Activated CD4-positive, alpha-beta T cell treated with anti-CD3 and anti-CD28 coated beads, Interleukin-2, amount 50 U/mL, for 4 hours (primary cell): ENCODE measurements at places on chromosomes 3 and 15.

DNA sequence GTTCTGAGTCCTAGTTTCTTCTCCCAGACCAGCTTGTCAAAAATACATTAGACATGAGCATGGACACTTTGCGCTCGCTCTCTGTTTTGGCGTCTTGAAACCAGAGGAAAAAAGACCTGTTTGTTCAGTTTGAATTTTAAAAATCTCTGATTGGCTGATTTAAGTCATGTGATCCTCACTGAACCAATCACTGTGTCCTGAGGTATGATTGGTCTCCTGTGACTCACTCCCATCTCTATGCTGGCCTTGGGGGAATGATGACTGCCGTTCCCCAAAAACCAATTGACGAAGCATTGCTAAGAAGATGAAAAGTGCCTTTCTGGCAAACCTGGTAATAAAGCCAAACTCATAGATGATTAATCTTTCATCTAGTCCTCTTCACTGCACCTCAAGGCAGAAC, 256.5 kb downstream of the IL5RA start:
- DNase-seq: no peak

DNA sequence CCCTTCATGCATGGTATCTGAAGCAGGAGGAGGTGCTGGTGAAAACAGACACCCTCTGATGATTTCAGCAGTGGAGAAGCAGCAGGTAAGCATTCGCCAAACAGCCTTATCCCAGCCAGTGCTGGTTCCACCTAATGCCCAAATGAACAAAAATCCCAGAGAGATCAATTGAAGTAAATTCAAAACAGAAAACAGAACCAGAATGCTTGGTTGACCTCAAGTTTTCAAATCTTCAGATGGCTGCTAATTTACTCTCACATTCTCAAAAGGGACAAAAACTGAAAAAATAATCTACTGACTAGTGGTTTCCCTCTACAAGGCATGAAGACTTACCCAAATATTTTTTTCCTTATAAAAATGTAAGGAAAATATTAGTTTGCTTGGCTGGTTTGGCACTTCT, 87.0 kb upstream of the MYO5C start:
- no peak for DNase-seq

- DNase-seq: no peak
Measured at GRCh38 chr15:31338318-31338878, 11.8 kb downstream of the KLF13 start.

- no peak for DNase-seq
Measured at GRCh38 chr3:101388706-101389105, 68.3 kb upstream of the IMPG2 start.

- DNase-seq: no peak
Measured at GRCh38 chr15:22952796-22953579, 27.2 kb downstream of the CYFIP1 start.

DNA sequence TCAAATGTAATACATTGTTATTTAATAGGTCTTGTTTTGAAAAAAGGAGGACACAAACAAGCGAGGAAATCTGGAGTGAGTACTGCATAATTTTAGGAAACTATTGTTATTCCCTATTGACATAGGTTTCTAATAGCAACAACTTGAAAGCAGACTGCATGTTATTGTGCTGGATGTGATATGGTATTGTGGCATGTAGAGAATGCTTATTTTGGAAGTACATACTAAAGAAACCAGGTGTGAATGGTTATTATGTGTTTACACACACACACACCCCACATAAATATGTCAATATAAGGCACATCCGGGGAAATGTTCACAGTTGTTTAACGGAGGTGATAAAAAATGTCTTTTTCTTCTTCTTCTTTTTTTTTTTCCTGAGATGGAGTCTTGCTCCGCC, 5.9 kb upstream of the MORF4L1 start:
- no peak for DNase-seq

DNA sequence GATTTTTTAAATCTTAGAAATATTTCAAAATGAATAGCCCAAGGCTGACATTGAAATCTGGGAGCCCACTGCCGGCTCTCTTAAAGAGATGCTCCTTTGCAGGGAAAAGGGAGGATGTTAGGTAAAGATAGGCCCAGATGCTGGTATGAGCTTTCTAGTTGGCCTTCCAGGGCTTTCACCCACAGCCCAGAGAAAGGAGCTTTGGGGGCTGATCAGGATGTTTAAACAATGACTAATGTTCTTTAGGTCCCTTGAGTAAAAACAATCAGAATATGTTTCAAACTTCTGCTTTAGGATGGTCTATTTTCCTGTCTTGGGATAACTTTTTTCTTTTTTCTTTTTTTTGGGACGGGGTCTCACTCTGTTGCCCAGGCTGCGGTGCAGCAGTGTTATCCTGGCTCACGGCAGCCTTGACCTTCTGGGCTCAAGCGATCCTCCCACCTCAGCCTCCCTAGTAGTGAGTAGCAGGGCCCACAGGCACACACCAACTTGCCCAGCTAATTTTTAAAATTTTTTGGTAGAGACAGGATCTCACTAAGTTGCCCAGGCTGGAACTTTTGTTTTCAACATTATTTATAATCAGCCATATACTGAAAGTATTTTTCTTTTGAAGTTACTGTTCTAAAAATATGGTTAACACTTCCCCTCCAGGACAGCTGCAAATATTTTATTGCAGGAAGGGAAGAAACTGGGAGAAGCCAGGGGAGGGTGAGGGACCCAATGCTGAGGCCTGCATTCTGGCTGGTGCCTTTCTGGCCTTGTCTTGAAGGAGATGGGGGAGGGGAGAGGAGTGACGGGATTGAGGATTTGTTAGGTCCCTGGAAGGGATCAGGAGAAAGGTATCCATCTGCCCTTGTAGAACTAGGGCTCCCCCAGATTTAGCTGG, 70.1 kb downstream of the TRAK1 start:
- no peak for DNase-seq

DNA sequence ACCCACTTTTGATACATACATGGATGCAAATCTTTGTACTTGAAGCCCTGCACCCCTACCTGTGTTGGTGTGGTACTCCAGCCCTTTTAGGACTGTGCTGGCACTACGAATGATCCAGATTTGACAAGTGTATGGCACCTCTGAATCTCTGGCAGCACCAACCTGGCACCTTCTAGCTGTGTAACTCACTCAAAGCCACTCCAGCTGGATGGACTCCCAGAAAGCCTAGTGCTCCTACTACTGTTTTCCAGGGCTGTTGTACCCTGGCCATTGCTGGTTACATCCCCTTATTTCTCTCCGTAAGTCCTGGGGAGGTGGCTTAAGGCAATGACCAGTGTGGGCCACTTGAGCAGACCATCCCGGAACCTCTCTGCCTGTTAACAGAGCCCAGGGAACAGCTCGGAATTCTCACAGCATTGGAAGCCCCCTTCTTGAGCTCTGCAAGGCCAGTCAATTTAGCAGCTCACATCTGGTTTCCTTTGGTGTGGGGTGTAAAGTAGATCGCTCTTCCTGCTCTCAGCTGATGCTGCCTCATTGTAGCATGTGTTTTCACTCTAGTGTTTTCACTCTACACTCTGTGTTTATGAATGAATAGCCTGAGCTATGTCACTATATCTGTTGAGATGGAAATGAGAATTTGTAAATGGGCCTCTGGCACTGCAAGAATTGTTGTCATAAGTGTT, 12.2 kb downstream of the CALML4 start:
- no peak for DNase-seq

DNA sequence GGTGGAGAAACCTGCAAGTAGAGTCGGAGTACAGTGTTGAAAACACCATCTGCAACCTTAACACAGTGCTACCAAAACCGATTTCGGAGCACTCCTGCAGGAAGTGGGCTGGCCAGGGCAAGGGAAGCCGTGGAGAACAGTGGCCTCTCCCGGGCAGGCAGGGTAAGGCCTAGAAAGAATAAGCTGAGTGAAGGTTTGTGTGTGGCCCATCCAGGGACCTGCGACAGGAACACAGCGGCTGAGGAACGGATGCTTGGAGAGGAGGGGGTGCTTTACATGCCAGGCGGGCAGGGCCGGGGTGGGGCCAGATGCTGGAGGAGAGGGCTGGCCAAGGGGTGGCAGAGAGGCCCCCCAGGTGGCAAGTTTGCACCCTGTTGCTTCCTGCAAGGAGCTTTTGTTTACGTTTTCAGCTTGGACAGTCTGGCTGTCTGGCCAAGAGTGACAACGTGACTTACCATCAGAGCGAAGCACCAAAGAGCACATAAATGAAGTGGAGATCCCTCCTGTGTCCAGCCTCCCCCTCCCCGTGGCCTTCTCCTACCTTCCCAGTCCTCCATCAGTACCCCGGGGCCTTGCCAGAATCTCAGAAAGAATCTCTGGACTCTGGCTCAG, 156.5 kb downstream of the PGPEP1L start:
- DNase-seq: peak; percentile 50

DNA sequence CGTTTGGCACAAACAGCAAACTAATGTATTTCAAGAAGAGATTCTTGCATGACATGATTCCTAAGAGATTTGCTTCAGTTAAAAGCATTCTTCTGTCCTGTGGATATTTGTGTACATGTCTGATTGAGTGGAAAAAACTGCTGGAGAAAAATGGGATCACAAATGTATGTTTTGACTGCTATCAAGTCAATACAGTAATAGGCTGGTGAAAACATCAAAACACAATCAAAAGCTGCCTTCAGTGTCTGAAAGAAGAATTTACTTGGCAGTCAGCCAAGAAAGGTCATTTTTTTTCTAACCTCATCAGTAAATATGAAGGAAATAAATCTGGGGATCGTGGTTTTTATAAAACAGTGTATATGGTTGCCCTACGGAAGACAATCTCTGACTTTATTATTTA, 1214.8 kb downstream of the NSUN3 start:
- DNase-seq: no peak

GRCh38 chr3:133711013-133711412, 35.2 kb upstream of the TF start:
- no peak for DNase-seq

DNA sequence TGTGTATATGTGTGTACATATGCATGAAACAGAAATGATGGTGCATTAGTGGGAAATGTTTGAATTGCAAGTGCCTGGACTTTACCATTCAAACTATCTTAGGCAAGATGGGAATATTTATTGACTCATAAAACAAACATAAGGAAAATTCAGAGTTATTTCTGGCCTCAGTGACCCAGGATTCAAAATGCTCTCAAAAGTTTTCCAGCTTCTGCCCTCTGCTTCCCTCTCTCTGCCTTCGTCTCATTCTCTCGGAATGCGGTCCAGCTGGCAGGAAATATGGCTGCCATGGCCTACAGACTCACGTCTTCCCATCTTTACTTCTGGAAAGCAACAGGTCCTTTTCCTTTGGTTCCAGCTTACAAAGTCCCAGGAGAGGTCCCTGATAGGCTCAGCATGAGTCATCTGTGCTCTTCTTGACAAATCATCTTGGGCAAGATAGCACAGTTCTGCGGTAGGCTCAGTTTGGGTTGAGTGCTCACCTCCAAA, 8.7 kb upstream of the ZNF774 start:
- DNase-seq: no peak

DNA sequence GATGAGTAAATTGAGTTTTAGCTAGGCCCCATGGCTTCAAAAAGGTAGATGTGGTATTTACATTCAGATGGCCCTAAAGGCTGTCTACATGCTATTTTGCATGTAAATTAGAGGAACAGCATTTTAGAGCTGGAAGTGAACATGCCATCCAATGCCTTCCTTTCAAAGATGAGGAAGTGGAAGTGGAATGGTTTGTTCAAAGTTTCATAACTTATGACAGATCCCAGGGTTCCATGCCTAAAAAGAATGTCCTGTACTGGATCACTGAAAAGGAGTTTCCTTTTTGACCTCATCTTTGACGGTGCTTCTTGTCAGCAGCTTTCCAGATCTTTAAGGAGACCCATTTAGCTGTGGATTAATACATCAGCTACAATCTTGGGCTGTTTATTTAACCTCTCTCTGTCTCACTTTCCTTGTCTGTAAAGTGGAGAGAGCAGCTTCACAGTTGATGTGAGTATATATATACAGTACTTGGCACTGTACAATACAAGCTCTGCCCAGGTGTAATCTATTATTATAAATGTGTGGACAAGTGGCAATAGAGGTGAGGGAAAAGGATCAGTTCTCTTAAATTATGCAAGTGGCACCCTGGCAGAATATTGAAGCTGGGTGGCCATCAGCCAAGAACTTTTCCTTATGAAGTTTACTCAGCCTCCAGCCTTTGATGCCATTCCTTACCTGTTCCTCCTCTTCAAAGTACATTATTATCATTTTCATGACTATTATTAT, 68.7 kb upstream of the GOLGA8B start:
- no peak for DNase-seq

DNA sequence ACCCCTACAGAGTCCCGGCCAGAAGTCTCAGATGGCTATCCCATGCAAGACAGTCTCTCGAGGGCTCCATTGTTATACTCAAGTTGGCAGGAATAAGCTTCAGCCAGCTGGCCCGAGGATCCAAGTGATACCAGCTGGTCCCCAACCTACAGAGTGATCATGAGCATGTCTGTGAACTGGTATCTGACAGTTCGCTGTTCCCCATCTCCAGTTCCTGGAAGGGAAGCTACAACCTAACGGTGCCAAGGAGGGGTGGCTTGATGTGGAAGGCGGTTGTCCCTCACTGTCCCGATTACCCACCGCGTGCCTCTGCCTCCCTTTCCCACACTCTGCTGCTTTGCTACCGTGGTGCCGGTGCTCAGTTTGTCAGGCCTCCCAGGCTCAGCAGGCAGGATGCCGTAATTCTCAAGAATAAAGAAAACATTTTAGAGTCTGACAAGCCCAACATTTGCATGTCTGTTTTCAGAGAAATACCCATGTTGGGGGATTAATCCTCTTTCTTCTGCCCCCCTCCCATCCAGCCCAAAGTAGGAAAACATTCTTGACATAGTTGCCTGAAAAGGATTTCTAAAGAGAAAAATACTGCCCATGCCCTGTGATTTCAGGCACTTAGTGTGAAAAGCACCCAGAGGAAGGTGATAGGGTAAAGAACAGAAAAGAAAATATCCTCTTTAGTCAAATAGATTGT, 49.4 kb upstream of the HES1 start:
- no peak for DNase-seq

DNA sequence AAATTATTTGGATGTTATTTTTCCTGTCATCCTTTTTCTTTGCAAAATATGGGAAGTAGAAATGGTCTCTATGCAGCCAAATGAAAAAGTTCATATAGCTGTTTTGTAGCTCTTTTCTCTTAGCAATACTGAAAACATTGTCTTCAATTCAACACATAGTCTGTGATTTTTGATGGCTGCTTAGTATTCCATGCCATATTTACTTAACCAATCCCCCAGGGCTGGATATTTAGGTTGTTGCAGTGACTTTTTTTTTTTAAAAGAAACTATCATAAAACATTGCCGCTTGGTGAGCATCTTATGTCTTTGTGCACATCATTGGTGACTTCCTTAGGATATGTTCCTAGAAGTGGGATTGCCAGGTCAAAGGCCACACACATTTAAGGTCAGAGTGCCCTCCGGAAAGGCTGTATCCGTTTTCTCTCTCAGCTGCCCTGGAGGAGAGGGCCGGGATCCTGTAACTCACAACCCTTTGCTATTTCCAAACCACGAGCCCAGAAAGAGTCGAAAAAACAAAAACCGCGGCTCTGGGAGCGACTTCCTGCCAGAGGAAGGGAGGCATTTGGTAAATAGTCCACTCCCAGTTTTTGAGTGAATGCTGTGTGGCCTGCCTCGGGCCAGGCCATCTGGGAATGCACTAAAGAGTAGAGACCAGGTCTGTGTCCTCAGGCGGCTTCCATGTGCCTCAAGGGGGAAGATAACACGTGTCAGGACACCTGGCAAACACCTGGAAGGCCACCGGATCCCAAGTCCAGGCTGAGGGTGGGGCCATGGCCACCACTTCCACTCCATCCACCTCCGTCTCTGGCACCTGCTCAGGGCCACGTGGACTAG, 41.9 kb downstream of the SMAD6 start:
- DNase-seq: no peak

GRCh38 chr15:68994149-68994548, 20.3 kb upstream of the NOX5 start:
- DNase-seq: no peak
